ENCODE measurements at places on chromosomes 2 and 18. TPM values are rescaled to one million over a fixed set of nuclear protein-coding genes. Genes with fewer than 3 reads are reported as not detected.

The LBX2 gene
- 0.60 TPM for total RNA-seq

DNA sequence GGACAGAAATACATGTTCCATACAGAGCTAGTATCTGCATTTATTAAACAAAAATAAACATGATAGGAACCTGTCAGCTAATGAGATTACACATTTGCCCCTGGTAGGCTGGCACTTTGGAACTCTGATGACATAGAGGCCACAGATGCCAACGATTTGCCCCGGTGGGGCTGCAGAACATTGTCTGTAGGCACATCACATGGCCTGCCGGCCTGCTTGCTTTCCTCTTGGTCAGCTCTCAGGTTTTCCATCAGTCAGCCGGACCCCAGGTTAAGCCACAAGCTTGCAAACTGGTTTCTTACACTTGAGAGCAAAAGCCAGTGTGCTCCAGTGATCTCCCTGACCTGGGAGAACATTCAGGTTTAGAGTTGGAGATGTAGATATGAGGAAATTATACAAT, 60.3 kb downstream of the CRACDL start:
- no peak for DNase-seq

DNA sequence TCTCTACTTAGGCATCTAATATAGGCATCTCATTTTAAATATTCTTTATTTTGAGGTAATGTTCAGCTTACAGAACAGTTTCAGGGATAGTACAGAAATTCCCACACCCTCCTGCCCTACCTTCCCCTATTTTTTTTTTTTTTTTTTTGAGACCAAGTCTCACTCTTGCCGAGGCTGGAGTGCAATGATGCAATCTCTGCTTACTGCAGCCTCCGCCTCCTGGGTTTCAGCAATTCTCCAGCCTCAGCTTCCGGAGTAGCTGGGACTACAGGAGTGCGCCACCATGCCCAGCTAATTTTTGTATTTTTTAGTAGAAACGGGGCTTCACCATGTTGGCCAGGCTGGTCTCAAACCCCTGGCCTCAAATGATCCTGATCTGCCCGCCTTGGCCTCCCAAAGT, 97.6 kb downstream of the EPB41L5 start:
- peak; percentile 26 for DNase-seq

DNA sequence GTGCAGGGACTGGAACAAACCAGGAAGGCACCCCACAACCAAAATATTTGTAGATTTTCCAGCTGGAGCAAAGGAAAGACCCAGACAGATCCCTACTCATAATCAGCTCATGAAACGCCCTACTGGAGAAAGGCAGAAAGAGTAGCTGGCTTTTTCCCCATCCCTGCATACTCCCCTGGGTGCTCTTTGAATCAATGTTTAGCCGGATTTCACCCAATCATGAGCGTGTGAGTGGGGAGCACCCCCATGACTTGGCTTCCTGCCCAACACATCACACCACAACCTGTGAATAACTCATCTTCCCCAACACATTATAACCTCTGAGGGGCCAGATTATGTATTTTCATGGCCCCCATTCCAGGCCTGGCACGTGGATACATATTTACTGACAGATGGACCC, 35.1 kb upstream of the SLC14A1 start:
- DNase-seq = no peak

GRCh38 chr2:74292751-74293150, 50.5 kb downstream of the SLC4A5 start:
- no peak for DNase-seq

The IL1A gene
- total RNA-seq = not detected

DNA sequence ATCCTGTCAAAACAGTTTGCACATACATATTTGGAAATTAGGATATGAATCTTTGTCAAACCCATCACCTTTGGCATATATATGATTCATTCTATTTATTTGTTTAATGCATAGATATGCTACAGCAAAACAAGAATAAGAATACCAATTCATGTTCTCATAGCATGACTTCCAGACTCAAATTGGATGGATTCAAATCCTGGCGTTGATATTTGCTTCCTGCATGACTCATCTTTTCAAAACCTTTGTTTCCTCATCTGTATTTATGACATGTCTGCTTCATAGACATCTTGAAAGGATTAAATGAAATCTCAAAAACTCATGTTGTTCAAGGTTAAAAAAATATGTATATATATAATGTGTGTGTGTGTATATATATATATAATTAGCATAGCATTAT, 261.3 kb downstream of the MBD5 start:
- no peak for DNase-seq

DNA sequence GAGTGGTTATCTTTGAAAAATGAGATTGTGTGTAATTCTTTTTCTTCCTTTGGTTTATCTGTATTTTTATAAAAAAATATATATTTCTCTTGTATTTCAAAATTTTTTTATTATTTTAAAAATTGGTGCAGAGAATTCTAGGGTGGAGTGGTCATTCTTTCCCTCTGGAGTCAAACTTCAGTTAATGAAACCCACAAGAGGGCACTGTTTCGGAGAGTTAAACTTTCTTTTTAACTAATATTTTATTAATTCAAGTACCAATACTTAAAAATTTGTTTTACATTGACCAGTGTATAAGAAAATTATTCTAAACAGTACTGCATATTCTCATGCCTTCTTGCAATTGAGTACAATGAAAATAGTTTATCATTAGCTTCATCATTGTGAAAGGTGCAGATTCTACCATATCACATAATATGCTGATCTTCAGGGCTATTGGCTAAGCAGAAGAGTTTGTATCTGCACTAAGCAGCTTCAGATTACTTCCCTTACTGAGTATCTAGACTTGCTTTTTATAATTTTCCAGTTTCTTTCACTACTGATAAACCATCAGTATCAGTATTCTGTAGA, 50.1 kb downstream of the HS1BP3 start:
- DNase-seq = no peak

DNA sequence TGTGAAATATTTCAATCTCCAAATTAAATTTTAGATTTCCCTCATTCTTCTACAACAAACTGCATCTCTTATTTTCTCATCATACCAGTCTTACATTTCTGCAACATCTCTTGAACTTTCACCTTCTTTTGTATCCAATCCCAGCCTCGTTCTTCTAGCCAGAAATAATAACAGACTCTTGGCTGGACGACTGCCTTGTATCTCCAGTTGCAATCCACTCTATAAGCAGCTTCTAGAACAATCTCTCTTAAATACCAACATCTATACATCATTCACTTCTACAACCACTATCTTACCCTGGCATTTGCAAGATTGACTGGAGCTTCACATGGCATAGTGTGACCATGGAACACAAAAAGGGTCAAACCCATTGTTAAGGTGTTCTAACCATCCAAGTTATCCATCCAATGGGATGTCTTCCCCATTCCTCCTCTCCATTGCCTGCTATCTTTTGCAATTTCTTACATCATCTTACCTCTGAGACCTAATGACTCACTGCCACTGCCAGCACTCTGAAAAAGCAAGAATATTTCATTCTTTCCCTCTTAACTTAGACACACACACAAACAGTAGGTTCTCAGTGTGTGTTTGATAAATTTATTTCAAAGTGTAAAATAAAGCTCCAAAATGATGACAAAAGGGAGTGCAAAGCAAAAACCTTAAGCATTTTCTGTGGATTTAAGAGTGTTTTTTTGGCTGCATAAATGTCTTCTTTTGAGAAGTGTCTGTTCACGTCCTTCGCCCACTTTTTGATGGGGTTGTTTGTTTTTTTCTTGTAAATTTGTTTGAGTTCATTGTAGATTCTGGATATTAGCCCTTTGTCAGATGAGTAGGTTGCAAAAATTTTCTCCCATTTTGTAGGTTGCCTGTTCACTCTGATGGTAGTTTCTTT, 145.6 kb downstream of the METTL4 start:
- DNase-seq = no peak

The CNTNAP5 gene
- total RNA-seq = not detected

- DNase-seq = no peak
Measured at GRCh38 chr2:150647943-150648342, 160.5 kb upstream of the RND3 start.

The CPSF3 gene
- total RNA-seq = 13.8 TPM

- DNase-seq = no peak
Measured at GRCh38 chr2:225354281-225354774, 45.2 kb upstream of the NYAP2 start.

DNA sequence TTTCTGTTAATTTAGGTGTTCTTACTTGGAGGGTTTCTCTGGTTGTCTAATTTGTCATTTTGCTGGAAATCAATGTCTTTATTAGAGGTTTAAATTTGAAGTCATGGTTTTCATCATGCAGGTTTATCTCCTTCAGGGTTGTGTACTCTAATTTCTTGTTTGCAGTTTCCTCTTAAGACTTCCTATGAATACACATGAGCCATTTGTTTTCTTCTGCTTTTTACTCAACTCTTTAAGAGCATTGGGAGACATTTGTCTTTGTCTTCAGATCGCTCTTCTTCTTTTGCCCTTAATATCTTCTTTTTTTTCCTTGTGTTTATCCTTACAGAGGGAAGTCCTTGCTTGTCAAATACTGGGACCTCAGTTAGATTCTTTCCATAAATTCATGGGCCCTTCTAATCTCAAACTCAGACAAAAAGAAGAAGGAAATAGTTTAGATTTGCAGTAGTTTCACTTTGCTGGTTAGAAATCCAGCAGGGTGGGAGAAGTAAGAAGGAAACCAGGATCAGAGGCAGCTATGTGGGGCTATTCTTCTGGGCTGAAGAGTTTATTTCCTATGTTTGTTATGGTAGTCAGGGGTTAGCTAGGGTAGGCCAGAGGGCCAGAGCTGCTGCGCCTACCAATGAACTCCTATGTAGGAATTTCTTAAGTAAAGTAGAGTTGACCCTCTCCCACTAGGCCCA, 176.6 kb downstream of the DYSF start:
- DNase-seq = no peak

DNA sequence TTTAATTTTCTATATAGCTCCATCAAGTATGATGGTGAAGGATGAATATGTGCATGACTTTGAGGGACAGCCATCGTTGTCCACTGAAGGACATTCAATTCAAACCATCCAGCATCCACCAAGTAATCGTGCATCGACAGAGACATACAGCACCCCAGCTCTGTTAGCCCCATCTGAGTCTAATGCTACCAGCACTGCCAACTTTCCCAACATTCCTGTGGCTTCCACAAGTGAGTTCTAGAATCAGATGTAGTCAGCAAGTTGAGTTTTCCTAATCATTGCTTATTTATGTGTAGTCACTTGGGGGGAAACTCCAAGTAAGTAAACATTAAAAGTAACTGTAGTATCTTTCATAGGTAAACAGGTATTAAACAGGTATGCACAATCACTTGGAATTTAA, 24.8 kb downstream of the SMAD4 start:
- no peak for DNase-seq

The PRPF40A gene
- total RNA-seq = 36.7 TPM

The ANO7 gene
- total RNA-seq = 1.2 TPM

GRCh38 chr2:62826953-62827675, 121.6 kb downstream of the EHBP1 start:
- DNase-seq = no peak

- no peak for DNase-seq
Measured at GRCh38 chr2:229489016-229489415, 217.9 kb upstream of the PID1 start.

GRCh38 chr18:32549248-32550110, 78.8 kb upstream of the GAREM1 start:
- DNase-seq = peak; percentile 39

Measured in left cardiac atrium (tissue), 4 donors.